ENCODE measurements at places on chromosomes 16 and 17.

GRCh38 chr16:10684511-10685151 lies 10.1 kb downstream of the TEKT5 start:
- ATAC-seq: no peak

DNA sequence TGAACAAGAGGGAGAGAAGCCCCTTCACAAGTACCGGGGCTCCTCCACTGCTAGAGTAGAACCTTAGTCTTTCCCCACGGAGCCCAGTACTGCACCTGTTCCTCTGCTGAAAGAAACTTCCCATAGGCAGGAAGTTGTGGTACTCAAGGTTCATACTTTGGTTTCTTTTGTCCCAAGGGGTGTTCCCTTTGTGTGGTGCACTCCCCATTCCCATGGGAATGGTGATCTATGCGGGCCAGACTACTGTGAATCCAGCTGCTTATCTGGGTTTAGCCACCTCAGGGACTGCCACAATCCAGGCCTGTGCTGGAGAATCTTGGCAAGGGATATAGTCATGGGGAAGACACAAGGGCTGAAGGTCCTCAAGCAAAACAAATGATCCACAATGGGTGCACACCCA lies 110.6 kb downstream of the PHKB start:
- ATAC-seq: no peak

- ATAC-seq: no peak
Observed at GRCh38 chr17:83181991-83182619, 102.7 kb downstream of the METRNL start.

DNA sequence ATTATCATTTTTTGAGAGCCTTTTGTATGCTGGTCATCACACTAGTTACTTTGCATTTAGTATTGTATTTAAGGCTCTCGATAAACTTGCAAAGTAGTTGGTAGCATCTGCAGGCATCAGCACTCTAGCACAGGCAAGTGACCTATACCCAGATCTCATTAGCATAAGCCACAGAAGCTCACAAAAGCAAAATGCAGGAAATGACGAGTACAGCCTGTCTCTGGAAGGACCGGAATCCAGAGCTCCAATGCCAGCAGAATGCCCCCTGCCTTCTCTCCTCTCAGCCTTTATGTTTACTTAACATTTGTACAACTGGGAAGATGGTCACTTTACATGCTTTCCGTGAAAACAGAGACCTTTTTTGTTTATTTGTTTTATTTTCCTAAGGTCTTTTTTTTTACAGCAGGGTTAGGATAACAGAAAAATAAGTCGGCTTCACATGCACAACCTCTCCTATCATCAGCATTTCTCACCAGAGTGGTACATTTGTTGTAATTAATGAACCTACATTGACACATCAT lies 45.4 kb upstream of the MYOCD start:
- ATAC-seq: no peak

GRCh38 chr16:85945424-85945751 lies 46.4 kb downstream of the IRF8 start:
- ATAC-seq: no peak

All from motor neuron (in vitro differentiated cells).